Right atrium auricular region (tissue), 2 donors: ENCODE measurements at places on chromosomes 16 and 17. TPM values are rescaled to one million over a fixed set of nuclear protein-coding genes. Genes with fewer than 3 reads are reported as not detected.

DNA sequence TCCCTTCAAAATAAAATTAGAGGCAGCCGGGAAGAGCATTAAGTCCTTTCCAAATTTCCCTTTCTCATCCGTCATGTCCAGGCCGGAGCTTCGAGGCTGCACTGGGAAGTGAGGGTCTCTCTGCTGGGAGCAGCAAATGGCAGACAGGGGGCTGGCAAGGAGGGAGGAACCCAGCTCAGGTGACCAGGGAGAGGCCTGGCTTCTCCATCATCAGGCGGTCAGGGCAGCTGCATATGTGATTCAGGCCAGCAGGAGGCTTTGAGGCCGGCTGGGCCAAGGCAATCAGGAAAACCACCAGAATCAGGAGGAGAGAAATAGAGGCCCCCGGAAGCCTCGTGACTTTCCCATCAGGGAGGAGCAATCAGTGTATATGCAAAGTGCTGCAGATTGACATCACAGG is 85.0 kb upstream of the RPL38 start:
- DNase-seq = no peak

CD68 gene
- total RNA-seq = 16.2 TPM

TEDC2 gene
- 0.63 TPM for total RNA-seq

GPR139 gene
- total RNA-seq = not detected

DNA sequence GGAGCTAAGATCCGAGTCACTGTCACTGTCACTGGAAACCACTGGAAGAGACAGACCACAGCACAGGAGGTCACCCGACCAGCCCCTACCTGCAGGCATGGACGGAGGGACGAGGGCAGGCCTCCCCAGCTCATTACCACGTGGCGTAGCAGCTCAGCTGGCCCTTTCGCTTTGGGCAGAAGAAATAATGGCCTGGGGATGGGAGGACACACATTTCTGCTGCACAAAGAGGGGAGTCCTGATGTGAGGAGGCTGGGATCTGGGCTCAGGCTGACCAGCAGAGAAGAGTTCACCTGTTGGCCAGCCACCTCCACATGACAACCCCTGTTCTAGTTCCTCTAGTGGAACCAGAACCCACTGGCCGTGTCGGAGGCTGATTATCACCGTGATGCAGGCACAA is 38.2 kb upstream of the DOC2B start:
- no peak for DNase-seq
